ENCODE measurements at places on chromosomes 2 and 18.

GRCh38 chr2:54271843-54272627 is 16.0 kb upstream of the TSPYL6 start:
- H3K27ac ChIP-seq = no peak overlapping the region
- no peaks in the 10 kb centered on the region for H3K36me3 ChIP-seq
- H3K4me3 ChIP-seq = no peak overlapping the region
- H3K4me1 ChIP-seq = no peaks in the 10 kb centered on the region

DNA sequence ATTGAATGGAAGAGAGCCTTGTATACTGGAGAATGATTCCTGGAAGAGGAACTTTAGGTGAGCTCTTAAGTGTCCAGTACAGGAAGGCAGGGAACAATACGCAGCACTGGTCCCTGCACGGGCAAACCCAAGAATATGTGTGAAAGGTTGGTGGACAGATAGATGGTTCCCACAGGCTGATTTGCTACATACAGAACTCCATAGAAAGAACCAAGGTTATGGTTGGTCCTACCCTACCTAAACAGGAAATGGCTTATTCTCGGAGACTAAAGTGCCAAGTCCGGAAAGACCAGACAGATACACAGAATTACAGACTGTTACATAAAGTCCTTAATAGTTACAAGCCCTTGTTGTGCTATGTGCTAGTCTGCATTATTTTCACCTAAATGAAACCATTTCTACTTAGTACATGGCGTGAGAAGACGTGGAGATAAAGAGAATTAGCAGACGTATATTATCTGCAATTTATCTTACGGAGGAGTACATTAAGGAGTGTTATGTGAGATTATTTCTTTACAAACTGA is 1.2 kb downstream of the REV1 start:
- peak; percentile 54 for DNase-seq
- H3K4me3 ChIP-seq = peak overlapping the region; percentile 86
- peak overlapping the region; percentile 41 for H3K27ac ChIP-seq

DNA sequence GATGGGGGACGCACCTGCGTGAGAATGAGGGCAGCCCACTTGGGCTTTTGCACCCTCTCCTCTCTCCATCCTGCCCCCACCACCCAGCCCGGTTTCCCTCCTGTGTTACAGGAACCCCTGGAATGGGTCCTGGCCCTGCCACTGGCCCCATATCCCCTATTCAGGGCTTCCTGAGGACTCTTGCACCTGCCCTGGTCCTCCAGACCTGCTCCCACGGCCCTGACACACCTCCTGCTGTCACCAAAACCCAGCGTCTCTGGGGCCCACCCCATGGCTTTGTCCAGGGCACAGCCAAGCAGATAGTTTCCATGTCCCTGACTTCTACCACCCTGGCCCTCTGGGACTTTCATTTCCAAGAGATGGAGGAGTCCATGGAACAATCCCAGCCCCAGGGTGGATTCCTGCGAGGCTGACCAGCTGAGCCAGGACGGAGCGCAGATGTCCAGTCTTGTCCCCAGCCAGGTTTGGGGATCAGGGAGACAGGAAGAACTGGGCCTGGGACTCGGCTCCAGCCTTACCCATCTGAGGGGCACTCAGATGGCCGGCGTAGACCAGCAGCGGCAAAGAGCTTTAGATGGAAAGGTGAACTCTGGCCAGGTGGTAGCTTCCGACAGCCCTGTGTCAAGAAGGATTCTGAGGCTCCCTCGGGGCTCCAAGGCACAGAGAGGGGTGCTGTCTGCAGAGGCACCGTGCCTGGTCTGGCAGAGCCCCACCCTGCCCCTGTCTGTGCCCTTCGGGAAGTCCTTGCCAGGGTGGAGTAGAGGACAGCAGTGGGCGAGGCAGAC is 12.0 kb downstream of the GPR35 start:
- H3K4me1 ChIP-seq = no peaks in the 10 kb centered on the region
- H3K36me3 ChIP-seq = no peaks in the 10 kb centered on the region
- H3K4me3 ChIP-seq = no peak overlapping the region

- 0 out of 2 replicates have a peak, but pooled peaks cover 3% of the 10 kb centered on the region for H3K27me3 ChIP-seq
- H3K4me3 ChIP-seq = no peak overlapping the region
- no peak overlapping the region for H3K27ac ChIP-seq
- H3K36me3 ChIP-seq = no peaks in the 10 kb centered on the region
- no peak for DNase-seq
These were observed 134.2 kb downstream of the RIF1 start for GRCh38 chr2:151543876-151544275.

DNA sequence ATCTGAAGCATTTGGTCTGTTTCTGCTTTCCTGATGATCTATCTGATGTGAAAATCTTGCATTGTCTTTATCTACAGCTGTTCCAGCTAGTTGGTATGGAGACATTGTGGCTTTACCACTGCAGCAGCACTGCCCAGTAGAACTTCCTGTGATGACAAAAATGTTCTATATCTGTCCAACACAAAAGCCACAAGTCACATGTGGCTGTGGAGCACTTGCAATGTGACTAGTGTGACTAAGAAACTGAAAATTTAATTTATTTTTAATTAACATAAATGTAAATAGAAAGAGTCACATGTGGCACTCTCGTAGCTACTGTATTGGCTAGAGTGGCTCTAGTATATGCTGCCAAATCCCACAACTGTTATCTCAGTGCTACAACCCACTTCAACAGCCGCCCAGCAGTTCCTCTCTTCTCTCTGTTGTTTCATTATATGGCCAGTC is 425.7 kb downstream of the SETBP1 start:
- peak; percentile 3 for DNase-seq
- no peak overlapping the region for H3K27ac ChIP-seq
- no peaks in the 10 kb centered on the region for H3K36me3 ChIP-seq
- H3K4me3 ChIP-seq = no peak overlapping the region
- no peaks in the 10 kb centered on the region for H3K4me1 ChIP-seq

- no peaks in the 10 kb centered on the region for H3K36me3 ChIP-seq
- H3K27ac ChIP-seq = no peak overlapping the region
- peaks cover 10% of the 10 kb centered on the region for H3K27me3 ChIP-seq
- no peak for DNase-seq
- H3K4me1 ChIP-seq = no peaks in the 10 kb centered on the region
These were observed 74.7 kb upstream of the ZNF236 start for GRCh38 chr18:76747676-76748075.

- H3K27ac ChIP-seq = no peak overlapping the region
- no peaks in the 10 kb centered on the region for H3K27me3 ChIP-seq
- H3K36me3 ChIP-seq = no peaks in the 10 kb centered on the region
- no peak overlapping the region for H3K4me3 ChIP-seq
- DNase-seq = peak; percentile 48
- H3K4me1 ChIP-seq = no peaks in the 10 kb centered on the region
These were observed 27.2 kb downstream of the PPP3R1 start for GRCh38 chr2:68225119-68225632.

- H3K27me3 ChIP-seq = no peaks in the 10 kb centered on the region
- DNase-seq = no peak
- H3K4me3 ChIP-seq = no peak overlapping the region
These were observed 69.8 kb upstream of the WIPF1 start for GRCh38 chr2:174667250-174667860.

DNA sequence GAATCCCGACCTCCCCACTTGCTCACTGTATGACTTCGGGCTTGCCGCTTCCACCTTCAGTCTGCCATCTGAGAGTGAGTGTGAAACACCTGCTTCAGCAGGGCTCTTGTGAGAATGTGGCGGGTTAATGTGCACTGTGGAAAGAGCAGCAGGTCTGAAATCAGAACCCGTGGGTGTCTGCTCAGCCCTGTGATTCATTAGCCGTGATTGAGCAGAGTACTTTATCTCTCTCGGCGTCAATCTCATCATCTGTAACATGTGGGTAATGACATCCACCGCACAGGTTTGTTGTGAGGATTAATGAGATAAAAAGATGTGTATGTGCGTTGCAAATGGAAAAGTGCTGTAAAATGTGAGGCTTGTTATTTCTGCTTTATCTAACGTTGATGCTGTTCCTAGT is 128.6 kb downstream of the LRATD1 start:
- DNase-seq = no peak
- no peaks in the 10 kb centered on the region for H3K27me3 ChIP-seq
- peaks cover 14% of the 10 kb centered on the region for H3K4me1 ChIP-seq
- H3K36me3 ChIP-seq = no peaks in the 10 kb centered on the region

DNA sequence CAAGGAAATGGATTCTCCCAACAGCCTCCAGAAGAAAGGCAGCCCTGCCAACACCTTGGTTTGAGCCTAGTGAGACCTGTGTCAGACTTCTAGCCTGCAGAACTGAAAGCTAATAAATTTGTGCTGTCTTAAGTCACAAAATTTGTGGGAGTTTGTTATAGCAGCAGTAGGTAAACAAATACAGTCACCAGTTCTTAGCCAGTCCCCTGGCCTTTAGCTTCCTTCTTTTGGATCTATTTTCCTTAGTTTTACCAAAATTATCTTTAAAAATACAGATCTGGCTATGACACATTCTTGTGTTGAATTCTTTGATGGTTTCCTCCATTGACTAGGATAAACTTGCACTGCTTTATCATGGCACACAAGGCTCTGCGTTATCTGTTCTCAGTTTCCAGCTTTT is 697.9 kb upstream of the FANCL start:
- H3K36me3 ChIP-seq = no peaks in the 10 kb centered on the region
- peaks cover 16% of the 10 kb centered on the region for H3K27me3 ChIP-seq
- H3K4me3 ChIP-seq = no peak overlapping the region
- peak; percentile 14 for DNase-seq
- no peak overlapping the region for H3K27ac ChIP-seq

DNA sequence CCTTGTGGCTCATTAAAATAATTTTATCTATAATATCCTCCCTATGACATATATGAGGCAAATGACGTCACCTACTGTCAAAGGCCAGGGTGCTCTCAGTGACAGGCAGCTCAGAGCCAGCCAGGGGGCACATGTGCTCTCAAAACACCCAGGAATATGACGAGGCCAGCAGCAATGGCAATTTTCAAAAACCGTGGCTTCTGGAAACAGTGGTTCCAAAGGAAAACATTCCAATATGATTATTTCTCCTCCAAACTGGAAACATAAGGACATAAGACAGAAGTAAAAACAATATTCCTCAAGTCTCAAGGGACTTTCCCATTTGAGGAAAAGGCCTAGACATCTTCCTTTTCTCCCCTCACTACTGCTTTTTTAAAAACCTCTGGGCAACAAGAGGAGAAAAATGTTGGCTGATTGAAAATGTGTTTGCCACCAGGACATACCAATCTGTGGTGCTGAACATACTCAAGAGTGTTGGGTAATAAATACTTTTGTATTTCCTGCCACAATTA is 40.8 kb downstream of the RNF152 start:
- H3K27me3 ChIP-seq = no peaks in the 10 kb centered on the region
- H3K36me3 ChIP-seq = no peaks in the 10 kb centered on the region
- no peaks in the 10 kb centered on the region for H3K4me1 ChIP-seq
- no peak overlapping the region for H3K27ac ChIP-seq
- H3K4me3 ChIP-seq = no peak overlapping the region
- DNase-seq = no peak

GRCh38 chr2:8137801-8138200 is 544.1 kb upstream of the ID2 start:
- no peak overlapping the region for H3K4me3 ChIP-seq
- DNase-seq = no peak
- H3K4me1 ChIP-seq = no peaks in the 10 kb centered on the region
- no peak overlapping the region for H3K27ac ChIP-seq

- H3K4me3 ChIP-seq = no peak overlapping the region
- H3K27me3 ChIP-seq = no peaks in the 10 kb centered on the region
- no peaks in the 10 kb centered on the region for H3K36me3 ChIP-seq
- peak overlapping the region; percentile 51 for H3K27ac ChIP-seq
These were observed 149.9 kb downstream of the SETBP1 start for GRCh38 chr18:44830581-44830980.

GRCh38 chr2:202032846-202033316 is 774 bp upstream of the FZD7 start:
- peak overlapping the region; percentile 98 for H3K4me3 ChIP-seq
- peak; percentile 37 for DNase-seq
- peaks cover 14% of the 10 kb centered on the region for H3K4me1 ChIP-seq
- no peak overlapping the region for H3K27ac ChIP-seq

DNA sequence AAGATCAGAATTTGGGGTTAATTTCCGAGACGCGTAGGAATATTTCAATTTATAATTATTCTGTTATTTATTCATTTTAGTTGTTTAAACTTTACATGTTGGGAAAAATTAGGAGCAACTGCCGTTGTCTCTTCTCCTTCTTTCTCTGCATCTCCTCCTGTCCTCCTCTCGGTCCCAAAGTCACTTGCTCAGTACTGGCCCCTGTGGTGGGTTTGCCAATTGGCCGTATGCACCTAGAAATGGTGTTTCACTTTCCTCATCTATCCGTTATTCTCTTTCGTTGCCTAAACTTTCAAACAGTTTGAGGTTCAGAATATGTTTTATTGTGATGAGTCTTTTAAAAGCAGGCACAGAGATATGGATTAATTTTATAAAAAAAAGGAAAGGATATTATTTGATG is 517.9 kb downstream of the PLCL1 start:
- no peak overlapping the region for H3K4me3 ChIP-seq
- DNase-seq = no peak
- 0 out of 2 replicates have a peak, but pooled peaks cover 5% of the 10 kb centered on the region for H3K27me3 ChIP-seq
- no peak overlapping the region for H3K27ac ChIP-seq

- peaks cover 27% of the 10 kb centered on the region for H3K27me3 ChIP-seq
- H3K4me1 ChIP-seq = no peaks in the 10 kb centered on the region
- no peak for DNase-seq
- H3K27ac ChIP-seq = no peak overlapping the region
- no peaks in the 10 kb centered on the region for H3K36me3 ChIP-seq
- no peak overlapping the region for H3K4me3 ChIP-seq
These were observed 46.9 kb upstream of the KCNH7 start for GRCh38 chr2:162885281-162886070.

DNA sequence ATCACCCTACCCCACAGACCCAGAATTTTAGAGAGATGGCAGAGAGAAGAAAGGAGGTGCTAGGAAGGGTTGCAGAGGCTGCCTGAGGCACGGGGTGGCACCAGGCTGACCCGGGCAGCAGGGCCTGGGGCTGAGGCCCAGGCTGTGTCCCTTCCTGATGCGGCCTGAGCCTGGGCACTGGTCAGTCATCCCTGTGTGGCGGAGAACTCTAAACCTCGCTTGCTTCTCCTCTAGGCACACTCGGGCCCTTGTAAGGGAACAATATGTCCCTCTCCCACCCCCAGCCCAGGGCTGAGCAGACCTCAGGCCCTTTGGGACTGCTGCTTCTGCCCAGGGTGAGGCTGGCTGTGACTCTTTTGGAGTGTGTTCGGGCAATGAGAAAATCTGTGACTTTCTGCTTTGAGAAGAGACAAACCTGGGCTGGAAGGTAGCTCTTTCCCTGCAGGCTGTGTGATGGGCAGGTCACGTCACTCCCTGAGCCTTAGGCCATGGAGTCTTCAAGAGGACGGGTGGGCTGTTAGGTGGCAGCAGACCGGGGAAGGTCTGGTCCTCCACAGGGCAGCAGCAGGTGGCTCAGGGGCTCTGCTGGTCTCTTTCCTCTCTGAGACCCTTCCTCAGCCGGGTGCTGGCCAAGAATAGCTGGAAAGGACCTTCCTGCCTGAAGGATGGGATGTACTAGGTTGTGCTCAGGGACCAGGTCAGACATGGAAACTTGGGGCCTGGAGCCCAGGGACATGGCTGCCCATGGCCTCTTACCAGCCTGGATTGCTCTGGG is 96.8 kb downstream of the GLI2 start:
- no peak overlapping the region for H3K27ac ChIP-seq
- no peak overlapping the region for H3K4me3 ChIP-seq
- H3K27me3 ChIP-seq = no peaks in the 10 kb centered on the region
- no peak for DNase-seq
